Erythroblast (primary cell): ENCODE measurements at places on chromosomes 2 and 18.

DNA sequence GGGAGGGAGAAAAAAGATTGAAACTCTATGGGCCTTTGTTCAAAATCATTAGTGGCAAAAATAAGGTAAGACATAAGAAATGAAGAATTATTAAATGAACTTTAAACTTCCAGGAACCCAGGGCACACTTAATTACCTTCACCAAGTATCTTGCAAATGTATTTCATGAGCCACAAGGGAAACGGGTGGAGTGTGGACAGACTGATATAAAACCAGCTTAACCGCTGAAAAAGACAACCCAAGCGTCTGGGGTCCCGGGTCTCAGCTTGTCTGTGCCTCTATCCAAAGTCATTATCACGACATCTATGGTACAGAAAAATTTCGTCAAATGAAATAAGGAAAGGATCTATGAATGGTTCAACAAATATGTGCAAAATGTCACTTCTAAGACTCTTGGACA is 13.9 kb upstream of the MBOAT2 start:
- DNase-seq = no peak

- DNase-seq = no peak
Observed at GRCh38 chr2:43387092-43388062, 161.0 kb upstream of the ZFP36L2 start.

DNA sequence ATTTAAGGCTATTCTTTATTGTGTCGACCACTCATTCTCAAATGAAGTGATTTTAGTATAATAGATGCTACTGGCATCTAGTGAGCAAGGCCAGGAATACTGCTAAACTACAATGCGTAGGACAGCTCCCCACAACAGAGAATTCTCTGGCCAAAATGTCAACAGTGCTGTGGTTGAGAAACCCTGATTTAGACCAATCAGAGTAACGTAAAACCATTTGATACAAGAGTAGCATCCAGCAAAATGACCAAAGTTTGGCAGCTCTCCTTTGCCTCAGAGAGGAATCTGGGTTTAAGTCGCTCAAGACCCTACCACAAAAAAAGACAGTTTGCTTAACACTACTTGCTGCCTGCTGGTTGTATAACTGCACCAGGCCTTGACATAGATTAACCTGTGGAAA is 37.0 kb upstream of the TTN start:
- no peak for DNase-seq

DNA sequence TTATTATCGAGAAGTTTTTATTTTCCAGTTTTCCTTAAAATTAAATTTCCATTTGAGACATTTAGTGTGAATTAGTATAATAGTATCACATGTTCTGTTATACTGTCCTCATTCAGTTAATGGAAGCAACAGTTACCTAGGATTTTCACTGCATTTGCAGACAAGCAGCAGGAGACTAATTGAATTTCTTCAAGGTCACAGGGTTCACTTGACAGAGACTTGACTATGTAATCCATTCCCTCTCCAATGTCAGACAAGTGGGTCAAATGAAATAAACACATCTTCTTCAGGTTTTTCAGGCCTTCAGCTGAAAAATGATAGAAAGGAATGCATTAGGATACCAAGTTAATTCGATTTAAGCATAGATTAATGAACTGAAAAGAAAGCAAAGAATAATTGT is 26.7 kb downstream of the NLRC4 start:
- DNase-seq = no peak

DNA sequence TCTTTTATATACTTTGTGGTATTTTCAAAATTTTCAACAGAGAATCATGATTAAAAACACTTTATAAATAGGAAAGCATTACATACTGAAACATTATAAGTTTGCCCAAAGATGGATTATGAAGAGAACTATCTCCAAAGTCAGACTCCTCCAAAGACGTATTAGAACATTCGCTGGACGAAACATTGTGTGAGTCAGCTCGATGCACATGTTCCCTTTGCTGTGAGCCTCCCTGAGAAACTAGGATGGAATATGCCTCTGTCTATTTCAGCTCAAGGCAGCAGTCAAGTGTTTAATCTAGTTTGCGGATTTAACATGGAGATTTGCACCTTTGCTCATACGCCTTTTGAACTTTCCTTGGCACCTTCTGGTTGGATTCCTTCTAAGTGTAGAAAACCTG is 92.2 kb upstream of the NCKAP5 start:
- no peak for DNase-seq

DNA sequence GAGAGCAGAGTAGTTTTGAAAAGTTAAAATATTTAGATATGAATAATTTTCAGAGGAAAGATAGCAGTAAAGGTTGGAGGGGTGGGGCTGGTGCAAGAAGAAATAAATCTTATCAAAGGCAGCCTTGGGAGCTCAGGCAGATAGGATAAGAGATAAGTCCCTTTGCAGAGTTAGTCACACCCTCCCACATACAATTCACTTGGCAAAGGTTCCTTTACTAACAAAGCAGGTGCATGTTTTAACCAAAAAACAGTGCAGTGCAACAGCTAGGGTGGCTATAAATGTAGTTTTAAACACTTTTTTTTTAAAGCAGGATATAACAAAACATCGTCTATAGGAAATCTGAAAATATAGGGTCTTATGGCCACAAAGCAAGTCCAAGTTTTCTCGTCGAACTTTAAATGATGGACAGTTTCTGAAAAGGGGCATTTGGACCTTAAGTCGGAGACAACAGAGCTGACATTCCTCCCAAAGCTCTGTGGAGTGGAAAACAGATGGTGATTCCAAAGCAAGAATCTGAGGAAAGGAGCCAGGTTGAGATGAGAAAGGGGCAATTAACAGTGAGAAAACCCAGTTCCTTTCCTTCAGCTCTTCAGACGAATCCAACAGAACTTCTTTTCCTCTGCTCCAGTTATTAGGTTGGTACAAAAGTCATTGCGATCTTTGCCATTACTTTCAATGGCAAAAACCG is 53.0 kb downstream of the EPHA4 start:
- DNase-seq = no peak

DNA sequence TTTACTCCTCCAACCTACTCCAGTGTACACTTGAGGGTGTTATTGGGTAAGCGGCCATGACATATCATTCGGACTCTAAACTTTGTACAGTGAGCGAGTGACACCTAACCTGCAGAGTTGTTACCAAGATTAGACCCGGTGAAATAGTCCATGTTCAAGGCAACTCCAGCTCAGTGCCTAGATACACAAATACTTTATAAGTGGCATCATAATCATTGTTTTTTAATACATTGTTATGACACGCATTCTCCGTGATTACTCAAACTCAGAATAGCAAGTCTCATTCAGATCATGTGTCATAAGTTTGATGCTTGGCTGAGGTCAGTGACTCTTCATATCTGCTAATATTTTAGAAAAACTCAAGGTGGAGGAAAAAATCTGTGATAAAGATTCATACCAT is 597.8 kb downstream of the DCC start:
- no peak for DNase-seq

- no peak for DNase-seq
Observed at GRCh38 chr2:172012677-172013391, 13.1 kb downstream of the METAP1D start.

DNA sequence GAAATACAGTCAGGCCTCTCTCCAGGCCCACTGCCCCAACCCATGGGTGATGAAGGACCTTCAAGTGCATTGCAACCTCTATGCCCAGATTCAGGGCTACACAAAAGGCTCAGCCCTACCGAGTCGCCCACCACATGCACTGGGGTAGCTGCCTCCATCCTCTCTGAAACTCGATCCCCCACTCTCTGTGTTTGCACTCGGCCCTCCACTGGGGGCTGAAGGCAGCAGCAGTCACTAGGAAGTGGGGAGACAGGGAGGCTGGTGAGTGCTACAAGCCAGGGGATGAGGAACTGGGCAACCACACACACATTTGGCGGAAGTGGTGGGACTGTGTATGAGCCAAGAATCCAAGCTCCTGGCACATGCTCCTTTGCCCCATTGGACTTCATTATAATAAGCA is 94.6 kb downstream of the CERS6 start:
- no peak for DNase-seq
